ENCODE measurements at places on chromosomes 4 and X. TPM values are rescaled to one million over a fixed set of nuclear protein-coding genes. Genes with fewer than 3 reads are reported as not detected.

- no peaks in the 10 kb centered on the region for H3K27me3 ChIP-seq
- H3K4me3 ChIP-seq = no peak overlapping the region
- no peaks in the 10 kb centered on the region for H3K36me3 ChIP-seq
- no peak for DNase-seq
- no peaks in the 10 kb centered on the region for H3K4me1 ChIP-seq
- no peak overlapping the region for H3K27ac ChIP-seq
These were observed 29.3 kb upstream of the GPR101 start for GRCh38 chrX:137062915-137063617.

GRCh38 chrX:19879735-19880378 is 7.5 kb downstream of the SH3KBP1 start:
- H3K36me3 ChIP-seq = no peaks in the 10 kb centered on the region
- H3K27me3 ChIP-seq = no peaks in the 10 kb centered on the region
- H3K4me1 ChIP-seq = no peaks in the 10 kb centered on the region
- no peak for DNase-seq
- no peak overlapping the region for H3K27ac ChIP-seq
- no peak overlapping the region for H3K4me3 ChIP-seq

DNA sequence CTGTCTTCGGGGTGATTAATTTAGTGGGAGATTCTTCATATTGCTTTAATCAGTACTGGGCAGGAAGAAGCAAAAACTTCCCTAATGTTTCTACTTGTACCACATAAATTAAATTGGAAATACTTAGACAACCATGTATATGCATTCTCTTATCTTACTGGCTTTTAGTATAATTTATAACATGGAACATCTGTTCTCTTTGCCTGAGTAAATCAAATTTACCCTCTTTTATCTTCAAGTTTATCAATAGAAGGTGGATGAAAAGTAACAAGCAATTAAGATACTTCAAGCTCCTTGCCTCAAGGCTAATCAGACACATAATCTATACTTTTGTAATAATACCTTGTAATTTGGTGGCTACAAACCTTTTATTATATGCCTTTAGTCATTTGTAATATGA is 274.4 kb upstream of the ARX start:
- H3K27me3 ChIP-seq = no peaks in the 10 kb centered on the region
- no peak overlapping the region for H3K4me3 ChIP-seq
- no peak for DNase-seq
- no peaks in the 10 kb centered on the region for H3K4me1 ChIP-seq
- H3K36me3 ChIP-seq = no peaks in the 10 kb centered on the region

DNA sequence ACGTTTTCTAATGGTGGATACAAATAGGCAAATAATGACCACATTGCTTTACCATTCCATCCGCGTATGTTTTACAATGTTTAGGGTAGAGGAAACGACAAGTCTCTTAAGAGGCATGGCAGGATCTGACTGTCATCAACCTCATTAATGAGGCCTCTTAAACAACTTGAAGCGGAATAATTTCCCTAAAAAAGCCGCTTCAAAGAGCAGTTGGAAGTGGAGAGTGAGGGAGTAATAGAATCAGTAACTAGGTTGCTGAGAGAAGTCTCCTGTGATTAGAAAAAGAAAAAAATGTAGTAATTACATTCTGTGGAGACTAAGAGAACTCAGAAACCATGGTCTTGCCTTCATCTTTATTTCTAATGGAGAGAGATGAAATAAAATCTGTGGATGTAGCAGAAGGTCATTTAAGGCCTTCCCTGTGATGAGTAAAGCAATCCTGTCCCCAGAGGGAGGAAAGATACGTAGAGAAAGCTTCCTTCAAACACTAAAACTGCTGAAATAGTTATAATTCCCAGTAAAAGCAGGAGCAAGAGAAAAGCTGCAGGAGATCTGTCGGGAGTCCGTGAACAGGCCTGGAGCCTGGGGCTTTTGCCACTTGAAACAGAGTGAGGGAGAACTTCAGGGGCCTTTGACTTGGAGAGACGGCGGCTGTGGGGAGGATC is 11.1 kb upstream of the SEPSECS start:
- peaks cover 8% of the 10 kb centered on the region for H3K4me1 ChIP-seq
- no peaks in the 10 kb centered on the region for H3K27me3 ChIP-seq
- no peak overlapping the region for H3K27ac ChIP-seq
- H3K4me3 ChIP-seq = no peak overlapping the region
- peaks cover 4% of the 10 kb centered on the region for H3K36me3 ChIP-seq

FOXR2 gene
- total RNA-seq = not detected

TCEAL7 gene
- total RNA-seq = 2.6 TPM

Data from upper lobe of right lung (tissue), 1 donor.